ENCODE measurements at places on chromosomes 2 and 18.

DNA sequence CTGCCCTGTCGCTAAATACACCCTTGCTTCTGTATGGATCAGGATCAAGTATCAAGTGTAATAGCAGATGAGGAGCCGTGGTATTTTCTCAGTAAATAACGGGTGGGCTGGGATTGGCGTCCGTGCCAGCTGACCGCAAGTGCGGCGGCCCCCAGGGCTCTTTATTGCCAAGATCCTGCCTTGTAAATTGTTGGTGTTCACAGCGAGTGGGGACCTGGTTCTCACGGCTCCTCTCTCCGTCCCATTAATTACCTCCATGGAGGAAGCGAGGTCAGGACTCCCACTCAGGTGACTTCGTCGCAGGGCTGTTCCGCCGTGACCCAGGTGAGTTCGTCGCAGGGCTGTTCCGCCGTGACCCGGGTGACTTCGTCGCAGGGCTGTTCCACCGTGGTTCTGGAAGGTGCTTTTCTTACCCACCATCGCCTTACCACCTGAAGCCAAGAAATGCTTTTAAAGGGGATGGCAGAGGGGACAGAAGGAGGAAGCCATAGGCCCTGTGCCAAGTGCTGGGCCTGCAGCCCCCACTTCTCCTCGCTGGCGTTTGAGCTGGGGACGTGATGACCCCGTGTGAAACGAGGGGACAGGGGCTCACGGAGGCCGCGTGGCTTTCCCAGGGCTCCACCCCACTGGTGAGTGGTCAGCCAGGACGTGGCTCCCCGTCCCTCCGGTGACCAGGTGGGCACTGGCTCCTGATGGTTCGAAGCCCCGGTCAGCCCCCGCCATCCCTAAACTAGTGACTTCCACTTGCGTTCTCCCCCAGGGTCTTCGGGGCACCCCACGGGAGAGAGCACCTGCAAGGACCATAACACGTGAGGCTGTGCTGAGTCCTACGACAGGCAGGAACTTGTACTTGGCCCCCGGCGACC is 118.4 kb downstream of the TWIST2 start:
- no peak for DNase-seq

- DNase-seq, result peak; percentile 83
Observed at GRCh38 chr2:196987649-196988364, 61.3 kb upstream of the PGAP1 start.

DNA sequence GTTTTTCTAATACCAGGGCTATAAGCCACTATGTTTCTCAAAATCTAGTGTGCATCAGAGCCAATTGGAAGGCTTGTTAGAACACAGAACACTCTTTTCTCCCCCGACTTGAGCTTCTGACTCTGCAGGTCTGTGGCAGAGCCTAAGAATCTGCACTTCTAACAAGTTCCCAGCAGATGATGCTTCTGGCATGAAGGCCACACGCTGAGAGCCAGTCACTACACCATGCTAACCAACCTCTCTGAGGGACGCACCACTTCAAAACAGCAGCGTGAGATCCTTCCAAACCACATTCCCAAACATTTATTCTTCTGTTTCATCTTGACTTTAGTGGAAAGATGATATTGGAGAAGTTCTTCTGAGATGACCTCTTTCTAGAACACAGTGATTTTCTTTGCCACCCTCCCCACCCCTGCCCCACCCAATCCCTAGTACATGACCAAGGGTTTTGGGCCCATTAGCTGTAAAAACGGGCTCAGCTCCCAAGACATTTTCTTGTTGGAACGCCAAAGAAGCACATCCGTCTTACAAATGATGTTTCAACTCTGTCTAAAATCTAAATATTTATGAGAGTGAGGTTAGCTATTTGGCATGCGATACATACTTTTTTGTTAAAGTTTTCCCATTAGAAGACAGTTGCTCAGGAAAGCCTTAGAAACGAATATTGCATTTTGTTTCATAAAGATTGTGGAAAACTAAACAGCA is 391.9 kb downstream of the TMEM182 start:
- no peak for DNase-seq

DNA sequence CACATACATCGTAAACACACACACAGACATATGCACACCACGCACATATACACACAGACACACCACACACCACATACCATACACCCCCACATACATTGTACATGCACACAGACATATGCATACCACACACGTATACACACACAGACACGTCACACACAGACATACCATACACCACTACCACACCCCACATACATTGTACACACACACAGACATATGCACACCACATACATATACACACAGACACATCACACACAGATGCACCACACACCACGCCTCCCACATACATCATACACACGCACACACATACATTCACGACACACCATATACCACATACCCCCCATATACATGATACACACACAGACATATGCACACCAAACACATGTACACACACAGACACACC is 58.4 kb downstream of the KIF5C start:
- no peak for DNase-seq

GRCh38 chr2:72115110-72116080 is 32.3 kb downstream of the CYP26B1 start:
- peak; percentile 95 for DNase-seq

DNA sequence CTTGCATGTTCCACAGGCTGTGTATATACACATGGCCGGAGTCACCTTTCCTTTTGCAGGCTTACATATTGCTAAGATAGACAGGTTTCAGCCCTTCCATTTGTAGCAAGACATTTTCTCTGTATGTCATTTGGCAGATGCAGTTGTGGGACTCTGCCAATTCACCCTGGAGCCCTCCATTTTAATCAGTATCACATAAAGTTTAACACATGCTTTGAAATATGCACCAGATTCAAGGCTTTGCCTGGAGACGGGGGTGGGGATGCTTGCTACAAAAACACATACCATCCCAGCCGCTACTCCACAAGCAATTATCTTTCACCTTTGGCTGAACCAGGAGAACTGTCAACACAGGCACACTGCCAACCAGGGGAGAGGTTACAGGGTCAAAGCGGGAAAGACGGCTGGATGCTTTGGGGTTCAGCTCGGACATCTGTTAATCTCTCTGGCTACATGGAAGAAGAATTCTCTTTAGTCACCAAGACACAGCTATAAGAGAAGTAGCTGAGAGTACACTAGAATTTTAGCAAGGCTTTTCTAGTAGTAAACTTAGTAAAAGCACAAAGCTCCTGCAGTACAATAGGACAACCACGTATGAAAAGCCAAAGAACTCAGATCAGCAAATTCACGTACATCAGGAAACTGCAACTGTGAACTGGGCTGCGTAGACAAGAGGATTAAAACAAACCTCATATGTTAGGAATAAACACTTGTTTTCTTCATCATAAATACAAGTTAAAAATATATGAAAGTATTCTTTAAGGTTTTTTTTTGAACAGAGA is 130.9 kb downstream of the EXOC6B start:
- peak; percentile 24 for DNase-seq

GRCh38 chr2:67895227-67895941 is 167.4 kb downstream of the C1D start:
- DNase-seq, result no peak

DNA sequence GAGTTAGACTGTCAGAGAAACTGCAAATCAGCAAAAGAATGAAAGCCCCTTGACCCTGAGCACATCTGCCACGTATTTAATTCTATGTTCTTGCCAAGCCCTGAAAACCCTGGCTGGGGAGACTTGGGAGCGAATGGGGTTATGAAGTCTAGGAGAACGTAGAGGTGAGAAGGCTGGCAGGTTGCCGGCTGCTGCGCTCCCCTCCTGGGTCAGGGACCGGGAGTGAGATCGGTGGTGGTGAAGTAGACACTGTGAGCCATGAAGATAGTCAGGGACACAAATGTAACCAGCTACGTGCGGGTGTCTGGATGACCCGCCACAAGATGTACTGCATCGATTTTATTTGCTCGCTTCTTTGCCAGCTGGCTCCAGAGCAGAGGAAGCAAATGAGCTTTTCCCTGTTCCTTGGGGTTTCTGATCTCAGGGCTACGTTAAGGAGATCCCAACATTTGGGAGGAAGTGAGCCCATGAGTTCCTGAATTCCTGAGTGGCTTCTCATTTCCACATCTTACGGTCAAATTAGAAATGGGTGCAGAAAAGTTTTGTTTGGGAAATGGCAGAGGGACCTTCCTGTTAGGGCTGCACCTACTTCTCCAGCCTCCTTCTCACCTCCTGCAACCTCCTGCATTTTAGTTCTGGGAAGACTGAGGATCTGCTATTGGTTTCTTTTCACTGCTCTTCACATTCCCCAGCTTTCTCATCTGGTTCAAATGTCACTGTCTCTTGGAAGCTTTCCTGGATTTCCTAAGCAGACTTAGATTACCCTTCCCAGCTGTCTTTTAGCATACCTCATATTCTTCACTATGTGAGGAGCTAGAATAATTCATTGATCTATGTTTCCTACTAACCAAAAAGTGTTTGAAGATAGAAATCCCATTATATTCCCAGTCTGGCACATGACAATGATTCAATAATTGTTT is 360.6 kb downstream of the ZNF521 start:
- DNase-seq, result no peak

- DNase-seq, result no peak
Observed at GRCh38 chr2:98577313-98577712, 31.0 kb downstream of the COA5 start.

GRCh38 chr2:174771631-174772471 is 7.6 kb upstream of the CHRNA1 start:
- DNase-seq, result peak; percentile 84

GRCh38 chr2:23645230-23645808 is 260.3 kb downstream of the KLHL29 start:
- DNase-seq, result no peak

- no peak for DNase-seq
Observed at GRCh38 chr2:219650426-219651248, 23.2 kb downstream of the SLC4A3 start.

GRCh38 chr2:37414470-37414949 is 70.1 kb downstream of the QPCT start:
- DNase-seq, result peak; percentile 81

- DNase-seq, result peak; percentile 47
Observed at GRCh38 chr2:107591561-107592279, 235.0 kb upstream of the RGPD4 start.

- DNase-seq, result no peak
Observed at GRCh38 chr2:223688094-223688835, 86.1 kb upstream of the SCG2 start.

DNA sequence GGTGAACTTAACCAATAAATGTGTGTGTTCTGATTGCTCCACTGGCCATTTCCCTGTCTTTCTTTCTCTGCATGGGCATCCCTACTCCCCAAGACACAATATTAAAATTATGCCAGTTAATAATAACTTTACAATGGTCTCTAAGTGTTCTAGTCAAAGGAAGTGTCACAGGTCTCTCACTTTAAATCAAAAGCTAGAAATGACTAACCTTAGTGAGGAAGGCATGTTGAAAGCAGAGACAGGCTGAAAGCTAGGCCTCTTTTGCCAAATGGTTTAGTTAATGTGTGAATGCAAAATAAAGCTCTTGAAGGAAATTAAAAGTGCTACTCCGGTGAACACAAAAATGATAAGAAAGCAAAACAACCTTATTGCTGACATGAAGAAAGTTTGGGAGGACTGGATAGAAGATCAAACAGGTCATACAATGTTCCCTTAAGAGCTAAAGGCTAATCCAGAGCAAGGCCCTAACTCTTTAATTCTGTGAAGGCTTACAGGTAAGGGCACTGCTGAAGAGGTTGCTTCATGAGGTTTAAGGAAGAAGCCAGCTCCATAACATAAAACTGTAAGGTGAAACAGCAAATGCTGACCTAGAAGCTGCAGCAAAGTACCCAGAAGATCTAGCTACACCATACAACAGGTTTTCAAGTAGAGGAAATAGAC is 44.0 kb upstream of the ARHGAP15 start:
- DNase-seq, result no peak

DNA sequence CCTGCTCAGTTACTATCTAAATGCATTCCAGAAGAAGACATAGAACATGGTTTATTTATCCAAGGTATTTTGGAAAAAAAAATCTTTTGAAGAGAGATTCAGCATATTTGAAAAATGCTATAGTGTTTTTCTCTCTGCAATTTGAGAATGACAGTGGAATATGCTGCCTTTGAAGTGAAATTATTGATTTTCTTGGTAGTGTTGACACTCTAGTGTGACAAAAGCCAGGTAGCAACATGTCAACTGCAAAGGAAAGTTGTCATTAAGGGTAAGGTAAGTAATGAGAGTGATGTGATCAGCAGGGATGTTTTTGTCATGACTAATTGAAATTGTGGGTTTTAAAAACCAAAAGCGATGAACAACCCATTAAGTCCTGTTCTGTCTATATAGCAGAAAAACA is 1387.1 kb upstream of the TMEFF2 start:
- DNase-seq, result no peak

GRCh38 chr18:25798046-25798445 is 292.4 kb downstream of the SS18 start:
- no peak for DNase-seq

DNA sequence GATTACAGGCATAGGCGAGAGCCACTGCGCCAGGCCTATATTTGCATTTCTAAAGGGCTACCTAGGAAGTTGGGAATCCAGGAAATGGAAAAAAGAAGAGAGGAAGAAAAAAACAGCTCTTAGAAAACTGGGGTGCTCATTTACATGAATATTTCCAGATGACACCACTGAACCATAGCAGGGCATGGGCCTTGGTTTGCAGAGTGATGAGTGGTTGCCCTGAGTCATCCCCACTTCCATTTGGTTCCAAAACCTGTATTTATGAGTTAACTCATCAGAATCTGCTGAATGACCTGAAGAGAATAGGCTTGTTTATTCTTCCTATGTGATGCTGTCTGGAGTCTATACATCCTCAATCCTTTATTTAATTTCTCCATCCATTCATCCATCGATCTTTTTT is 36.2 kb downstream of the EHD3 start:
- peak; percentile 61 for DNase-seq

- DNase-seq, result peak; percentile 53
Observed at GRCh38 chr2:237383991-237384671, 29.8 kb downstream of the COL6A3 start.

GRCh38 chr18:21327101-21327500 is 85.1 kb downstream of the GREB1L start:
- DNase-seq, result no peak

- DNase-seq, result peak; percentile 49
Observed at GRCh38 chr2:160657196-160657595, 163.6 kb upstream of the RBMS1 start.

GRCh38 chr2:101704816-101705578 is 7.5 kb downstream of the MAP4K4 start:
- DNase-seq, result peak; percentile 48

GRCh38 chr2:171551836-171552235 is 29.6 kb downstream of the CYBRD1 start:
- no peak for DNase-seq

GRCh38 chr2:30177956-30178355 is 31.1 kb downstream of the YPEL5 start:
- DNase-seq, result no peak

- DNase-seq, result peak; percentile 73
Observed at GRCh38 chr2:25341011-25341727, 556 bp downstream of the DNMT3A start.

- no peak for DNase-seq
Observed at GRCh38 chr2:47048801-47049480, 106.2 kb downstream of the STPG4 start.
